ENCODE measurements at places on chromosomes 1 and 21.

GRCh38 chr1:207815913-207816291 is 64.0 kb downstream of the CD46 start:
- DNase-seq, result peak; percentile 39

- no peak for DNase-seq
Measured at GRCh38 chr1:230061801-230062200, 5.2 kb upstream of the GALNT2 start.

GRCh38 chr1:17125756-17126237 is 6.5 kb upstream of the PADI2 start:
- peak; percentile 76 for DNase-seq

DNA sequence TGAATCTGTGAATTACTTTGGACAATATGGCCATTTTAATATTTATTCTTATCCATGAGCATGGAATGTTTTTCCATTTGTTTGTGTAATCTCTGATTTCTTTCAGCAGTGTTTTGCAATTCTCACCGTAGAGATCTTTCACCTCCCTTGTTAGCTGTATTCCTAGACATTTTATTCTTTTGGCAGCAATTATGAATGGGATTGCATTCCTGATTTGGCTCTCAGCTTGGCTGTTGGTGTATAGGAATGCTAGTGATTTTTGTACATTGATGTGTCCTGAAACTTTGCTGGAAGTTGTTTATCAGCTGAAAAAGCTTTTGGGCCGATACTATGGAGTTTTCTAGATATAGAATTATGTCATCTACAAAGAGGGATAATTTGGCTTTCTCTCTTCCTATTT is 44.2 kb upstream of the NEGR1 start:
- DNase-seq, result no peak

DNA sequence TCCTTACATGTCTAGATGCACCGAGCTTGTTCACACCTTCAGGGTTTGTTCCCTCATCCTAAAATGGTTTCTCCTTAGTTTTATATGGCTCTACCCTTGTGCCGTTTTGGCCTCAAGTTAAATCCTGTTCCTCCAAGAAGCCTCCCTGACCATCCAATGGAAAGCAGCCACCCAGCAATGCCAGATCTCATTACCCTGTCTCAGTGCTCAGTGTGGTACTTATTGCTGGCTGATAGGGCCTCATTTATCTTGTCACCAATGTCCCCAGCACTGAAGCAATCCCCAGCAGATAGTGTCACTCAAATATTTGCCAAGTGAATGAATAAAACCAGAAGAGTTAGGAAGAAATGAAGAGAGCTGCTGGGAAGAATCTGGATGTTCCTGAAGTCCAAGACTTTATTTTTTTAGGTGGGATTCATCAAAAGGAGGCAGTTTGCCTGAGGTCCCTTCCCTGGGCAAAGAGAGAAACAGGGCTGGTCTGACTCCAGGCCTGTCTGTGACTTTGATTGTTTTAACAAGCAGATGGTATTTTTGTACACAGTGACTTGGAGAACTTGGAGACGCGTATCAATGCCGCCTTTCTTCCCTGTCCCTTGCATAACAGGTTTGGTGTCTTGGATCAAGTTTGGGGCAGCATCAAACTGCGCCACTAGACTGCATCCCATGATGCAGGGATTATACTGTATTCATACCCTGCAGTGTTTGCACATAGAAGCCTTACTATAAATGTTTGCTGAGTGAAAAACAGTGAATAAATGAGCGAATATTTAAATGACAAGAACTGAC is 221.2 kb downstream of the DISC1 start:
- DNase-seq, result no peak

DNA sequence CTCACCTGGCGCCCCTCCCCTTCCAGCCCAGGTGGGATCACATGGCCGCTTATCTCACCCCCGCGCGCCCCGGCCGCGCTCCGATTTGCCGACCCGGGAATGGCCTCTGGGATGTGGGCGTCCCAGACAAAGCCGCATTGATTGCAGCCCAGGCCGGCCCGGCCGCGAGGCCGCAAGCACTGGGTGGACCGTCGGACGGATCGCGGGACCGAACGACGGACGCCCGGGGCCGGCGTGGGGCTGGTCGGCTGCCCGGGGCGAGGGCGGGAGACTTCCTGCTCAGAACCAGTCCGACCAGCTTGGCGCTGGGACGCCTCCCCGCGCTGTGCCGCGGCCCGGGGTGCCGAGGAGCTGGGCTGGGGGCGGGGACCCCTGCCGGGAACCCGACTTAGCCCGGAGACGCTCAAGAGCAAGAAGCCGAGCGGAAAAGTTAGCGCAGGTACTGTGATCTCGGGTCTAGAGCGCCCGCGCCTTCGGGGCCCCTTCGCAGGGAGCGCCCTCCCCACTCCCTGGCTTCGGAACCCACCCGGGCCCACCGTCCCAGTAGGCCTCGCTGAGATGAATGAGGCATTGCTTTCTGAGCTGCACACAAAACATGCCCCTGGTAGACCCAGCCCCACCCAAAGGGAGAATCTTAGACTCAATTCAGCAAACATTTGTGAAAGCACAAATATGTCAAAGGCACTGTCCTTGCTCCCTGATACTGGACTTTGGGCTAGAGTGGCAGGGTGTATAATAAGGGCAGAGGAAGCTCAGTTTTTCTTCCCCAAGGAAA is 415 bp upstream of the LAD1 start:
- DNase-seq, result peak; percentile 4

DNA sequence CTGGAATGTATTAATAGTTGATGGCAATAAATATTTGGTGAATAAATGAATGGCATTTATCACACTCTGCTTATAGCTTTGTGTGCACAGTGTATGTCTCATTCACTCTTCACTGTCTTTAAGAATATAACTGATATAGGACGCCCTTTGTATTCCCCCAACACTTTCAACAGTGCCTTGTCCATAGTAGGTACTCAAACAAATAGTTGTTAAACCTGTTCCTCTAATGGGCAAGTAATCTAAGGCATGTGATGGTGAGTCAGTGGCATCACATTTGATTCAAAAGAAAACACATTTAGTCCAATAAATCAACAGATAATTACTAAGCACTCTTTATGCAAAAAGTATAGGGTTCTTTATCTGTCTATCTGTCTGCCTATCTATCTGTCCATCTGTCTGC is 11.2 kb upstream of the RXRG start:
- no peak for DNase-seq

DNA sequence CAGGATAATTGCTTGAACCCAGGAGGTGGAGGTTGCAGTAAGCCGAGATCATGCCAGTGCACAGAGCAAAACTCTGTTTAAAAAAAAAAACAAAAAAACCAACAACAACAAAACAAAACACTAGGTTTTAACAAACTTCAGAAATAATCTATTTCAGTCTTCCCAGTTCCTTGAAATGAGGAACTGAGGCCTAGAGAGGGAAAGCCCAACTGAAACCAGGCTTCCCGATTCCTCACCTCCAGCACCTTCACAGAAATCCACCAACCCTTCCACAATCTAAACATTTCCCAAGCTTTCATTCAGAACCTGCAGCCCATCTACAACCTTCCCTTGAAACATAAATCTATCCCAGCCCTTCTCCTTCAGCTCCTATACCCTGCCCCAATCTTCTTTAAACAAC is 612 bp upstream of the CD52 start:
- no peak for DNase-seq

- no peak for DNase-seq
Measured at GRCh38 chr1:12095452-12096263, 32.6 kb downstream of the TNFRSF8 start.

Measured in activated naive CD8-positive, alpha-beta T cell treated with anti-CD3 and anti-CD28 coated beads for 36 hours (primary cell).